ENCODE measurements at places on chromosomes 3 and 15.

DNA sequence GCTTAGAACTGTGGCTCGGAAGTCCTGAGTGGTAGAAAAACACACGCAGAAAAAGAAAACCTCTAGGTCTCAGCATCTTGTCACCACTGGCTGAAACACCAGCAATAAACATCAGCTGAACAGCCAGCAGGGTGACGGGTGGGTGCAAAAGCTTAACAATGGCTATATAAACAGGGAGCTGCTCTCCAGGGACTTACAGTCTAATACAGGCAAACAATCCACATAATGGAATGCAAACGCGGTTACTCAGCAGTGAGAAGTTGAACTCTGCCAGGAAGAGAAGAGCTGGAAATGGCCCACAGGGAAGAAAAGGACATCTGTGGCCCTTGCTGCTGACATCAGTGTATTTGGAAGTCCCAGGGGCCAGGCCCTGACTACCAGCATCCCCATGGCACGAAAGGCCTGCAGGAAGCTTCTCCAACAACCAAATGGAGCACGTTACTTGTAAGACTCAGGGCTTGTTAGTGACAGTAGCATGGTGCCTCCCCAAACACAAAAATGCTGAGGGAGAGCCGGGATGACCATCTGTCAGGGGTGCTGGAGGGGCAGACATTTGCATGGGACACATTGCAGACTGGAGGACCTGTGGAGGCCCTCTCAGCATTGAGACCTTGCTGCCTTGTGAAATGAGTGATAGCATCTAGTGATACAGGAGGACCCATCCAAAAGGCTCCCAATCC lies 3.0 kb downstream of the HEG1 start:
- no peak for DNase-seq

- DNase-seq = no peak
These were observed 278.9 kb downstream of the MECOM start for GRCh38 chr3:169384573-169384972.

DNA sequence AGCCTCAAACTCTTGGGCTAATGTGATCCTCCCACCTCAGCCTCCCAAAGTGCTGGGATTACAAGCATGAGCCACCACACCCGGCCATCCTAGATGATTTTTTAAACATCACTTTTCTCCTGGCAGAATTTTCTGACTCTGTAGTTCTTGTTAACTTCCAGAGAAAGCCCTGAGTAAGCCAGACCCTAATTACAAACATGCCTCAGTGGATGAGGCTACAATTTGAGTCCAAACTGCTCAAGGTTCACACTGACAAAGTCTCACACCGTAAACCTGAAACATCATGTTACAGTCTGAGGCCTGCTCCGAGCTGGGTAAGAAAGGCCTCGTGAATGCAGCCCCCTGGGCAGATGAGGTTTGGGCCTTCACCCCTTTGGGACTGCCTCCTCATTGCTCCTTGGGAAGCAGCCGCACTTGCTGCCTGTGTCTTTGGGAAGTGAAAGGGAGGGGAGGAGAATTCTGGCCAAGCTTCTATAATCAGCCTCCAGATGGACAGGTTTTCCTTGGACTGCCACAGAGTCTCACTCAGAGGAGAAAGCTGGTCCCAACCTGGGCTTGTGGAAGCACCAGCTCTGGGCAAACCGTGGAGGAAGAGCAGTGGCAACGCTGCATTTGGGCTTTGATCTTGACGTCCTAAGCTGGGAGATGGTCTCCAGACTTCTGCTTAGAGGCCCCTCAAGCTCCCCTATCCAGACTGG lies 46.0 kb downstream of the CA12 start:
- DNase-seq = no peak

DNA sequence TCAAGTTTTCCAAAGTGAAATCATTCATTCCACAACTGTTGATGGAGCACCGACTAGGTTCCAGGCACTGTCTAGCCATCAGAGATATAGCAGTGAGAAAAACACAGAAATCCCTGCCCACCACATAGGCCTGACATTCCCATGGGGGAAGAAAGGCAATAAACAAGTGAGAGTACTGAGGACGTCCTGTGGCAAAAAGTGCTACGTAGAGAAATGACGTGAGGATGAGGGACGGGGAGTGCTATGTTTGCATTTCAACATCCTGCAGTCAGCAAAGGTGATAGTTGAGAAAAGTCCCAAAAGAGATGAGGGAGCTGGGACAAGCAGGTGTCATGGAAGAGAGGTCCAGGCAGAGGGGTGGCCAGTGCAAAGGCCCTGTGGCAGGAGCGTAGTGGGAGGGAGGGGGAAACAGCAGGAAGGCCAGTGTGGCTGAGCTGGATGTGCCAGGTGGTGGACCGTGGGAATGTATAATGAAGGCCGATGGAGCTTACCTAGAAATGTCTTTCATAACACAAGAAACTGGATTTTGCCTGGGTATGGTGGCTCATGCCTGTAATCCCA lies 10.4 kb upstream of the FURIN start:
- no peak for DNase-seq

DNA sequence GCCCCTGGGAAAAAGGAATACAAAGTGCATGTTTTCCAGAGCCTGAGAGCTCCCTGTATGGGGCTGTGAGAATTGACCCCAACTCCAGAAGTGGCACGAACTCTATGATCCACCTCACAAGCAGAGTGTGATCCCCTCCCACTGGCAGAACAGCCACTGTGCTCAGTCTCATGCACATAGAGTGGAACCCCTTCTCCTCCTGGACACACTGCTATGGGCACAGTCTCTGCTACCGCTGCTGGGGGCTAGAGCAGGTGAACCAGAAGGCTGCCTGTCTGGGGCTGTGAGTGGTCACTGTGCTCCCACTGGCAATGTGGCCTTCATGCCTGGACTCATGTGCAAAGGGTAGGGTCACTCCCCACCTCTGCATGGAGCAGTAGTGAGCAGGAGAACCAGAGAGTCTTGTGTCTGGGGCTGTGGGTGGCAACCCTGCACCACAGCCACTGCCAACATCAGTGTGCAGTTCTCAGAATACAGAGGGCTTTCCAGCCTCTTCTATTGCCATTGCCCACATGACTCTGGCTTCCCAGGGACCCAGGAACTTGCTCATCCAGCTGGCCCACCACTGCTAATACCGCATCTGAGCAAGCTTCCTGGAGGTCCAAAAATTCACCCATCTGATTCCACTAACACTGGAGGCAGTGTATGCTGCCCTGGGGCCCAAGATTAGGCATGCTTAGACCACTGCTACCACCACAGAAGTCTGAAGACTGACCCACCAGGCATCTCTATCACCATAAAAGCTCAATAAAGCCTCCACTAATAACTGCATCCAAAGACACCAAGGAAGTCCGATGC lies 343.7 kb upstream of the SOX14 start:
- no peak for DNase-seq

DNA sequence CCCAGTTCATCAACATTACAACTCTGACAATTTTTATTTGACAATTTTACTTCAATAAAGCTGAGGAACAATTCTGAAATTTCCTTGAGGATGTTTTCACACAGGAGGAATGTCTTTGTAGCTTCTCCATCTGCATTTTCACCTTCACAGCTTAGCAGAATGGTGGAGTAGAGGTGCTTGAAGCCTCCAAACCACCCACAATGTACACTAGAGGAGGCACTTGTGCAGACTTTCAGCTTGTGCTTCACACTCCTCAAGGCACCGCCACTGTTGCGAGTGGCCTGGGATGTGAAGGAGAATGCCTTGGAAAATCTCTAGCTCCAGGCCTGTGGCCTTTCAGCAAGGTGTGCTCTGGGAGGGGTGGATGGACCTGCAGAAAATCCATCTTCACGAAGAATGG lies 181.9 kb downstream of the EPHB1 start:
- DNase-seq = no peak

- peak; percentile 57 for DNase-seq
These were observed 225.1 kb upstream of the C2CD4B start for GRCh38 chr15:62389885-62390790.

Measured in posterior cingulate gyrus (tissue), 11 donors.